HFFc6 (cell line): ENCODE measurements at places on chromosomes 11 and 22. TPM values are rescaled to one million over a fixed set of nuclear protein-coding genes. Genes with fewer than 3 reads are reported as not detected.

GRCh38 chr11:118100691-118101232, 14.0 kb upstream of the SMIM35 start:
- no peak for DNase-seq

DNA sequence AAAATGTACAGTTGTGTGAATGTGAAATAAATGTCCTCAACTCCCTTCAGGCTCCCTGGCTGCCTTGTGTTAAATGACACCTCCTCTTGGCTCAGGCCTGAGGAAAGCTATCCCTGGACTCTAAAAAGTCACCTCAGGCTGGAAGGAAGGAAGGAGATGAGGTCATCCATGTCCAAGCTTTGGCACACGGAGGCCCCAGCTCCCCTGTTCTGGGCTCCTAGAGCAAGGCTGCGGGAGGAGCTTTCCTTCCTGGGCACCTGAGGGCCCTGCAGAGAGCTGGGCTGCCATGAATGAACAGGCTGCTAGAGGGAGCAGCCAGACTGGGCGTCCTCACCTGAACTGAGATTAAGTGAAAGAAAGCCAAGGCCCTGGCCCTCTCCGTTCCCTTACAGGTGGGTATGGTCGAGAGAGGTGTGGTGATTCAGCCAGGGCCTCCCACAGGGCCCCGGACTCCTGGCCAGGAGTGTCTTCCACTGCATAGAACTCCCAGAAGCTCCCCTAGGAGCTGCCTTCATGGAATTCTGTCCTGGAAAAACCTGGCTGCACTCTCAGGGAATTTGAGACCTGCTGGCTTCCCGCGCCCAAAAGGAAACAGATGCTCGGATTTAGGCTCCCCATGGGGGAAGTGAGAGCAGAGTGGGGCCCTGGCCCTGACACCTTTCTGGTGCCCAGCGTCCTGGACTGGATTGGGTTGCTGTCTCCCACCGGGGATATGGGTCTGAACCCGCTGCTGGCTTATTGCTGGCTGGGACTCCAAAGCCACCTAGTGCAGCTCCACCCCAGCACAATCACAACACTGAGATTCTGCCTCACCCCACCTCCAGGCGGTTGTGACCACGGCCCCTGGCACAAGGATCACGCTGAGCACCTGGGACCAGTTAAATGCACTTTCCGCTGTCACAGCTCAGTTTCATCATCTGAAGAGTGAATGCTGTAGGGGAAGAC, 22.2 kb downstream of the MYBPC3 start:
- DNase-seq = peak; percentile 5

DNA sequence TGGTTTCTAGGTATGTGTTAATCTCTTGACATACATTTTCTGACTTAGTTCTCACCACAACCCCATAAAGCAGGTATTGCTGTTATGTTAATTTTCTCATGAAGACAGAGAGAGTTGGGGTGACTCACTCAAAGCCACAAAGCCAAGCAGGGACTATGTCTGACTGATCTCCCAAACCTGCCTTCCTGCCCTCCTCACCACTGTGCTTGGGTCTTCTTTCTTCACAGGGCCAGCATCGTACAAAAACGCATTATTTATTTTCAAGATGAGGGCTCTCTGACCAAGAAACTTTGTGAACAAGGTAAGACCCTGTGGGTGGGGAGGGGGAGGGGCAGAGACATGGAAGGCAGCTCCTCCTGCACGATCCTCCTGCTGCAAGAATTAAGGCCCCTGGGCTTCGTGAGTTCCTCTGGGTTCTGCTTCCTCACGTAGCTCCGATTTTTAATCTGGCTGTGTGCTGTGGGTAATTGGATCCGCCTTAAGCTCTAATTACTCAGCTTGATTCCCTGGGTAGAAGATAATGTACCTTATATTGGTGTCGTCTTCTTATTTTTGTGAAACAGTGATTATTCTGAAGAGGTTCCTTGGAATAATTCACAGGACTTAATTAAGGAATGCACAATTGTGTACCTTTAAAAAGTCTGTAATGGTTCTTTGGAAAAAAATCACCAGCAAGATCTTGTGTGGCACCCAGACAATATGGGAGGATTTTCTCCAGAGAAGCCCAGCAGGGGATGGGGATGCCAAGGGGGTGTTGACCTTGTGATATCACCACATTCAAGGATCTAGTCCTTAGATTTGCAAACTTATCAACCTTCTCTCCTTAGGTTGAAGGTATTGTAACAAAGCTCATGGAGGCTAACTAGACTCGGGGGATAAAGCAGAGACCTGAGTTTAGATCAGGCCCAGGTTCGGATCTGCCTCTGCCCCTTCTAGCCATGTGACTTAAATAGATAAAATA, 112.9 kb downstream of the SPON1 start:
- no peak for DNase-seq

GRCh38 chr22:26494506-26494905, 10.8 kb downstream of the SRRD start:
- DNase-seq = no peak

GRCh38 chr22:49267996-49268395, 559.7 kb downstream of the BRD1 start:
- DNase-seq = no peak

GRCh38 chr11:87966694-87967093, 208.5 kb downstream of the RAB38 start:
- DNase-seq = no peak

GRCh38 chr11:35077709-35078469, 61.1 kb upstream of the CD44 start:
- peak; percentile 80 for DNase-seq

- no peak for DNase-seq
These were observed 25.4 kb downstream of the PATL1 start for GRCh38 chr11:59643390-59643789.

GRCh38 chr11:112624431-112624830, 336.8 kb upstream of the NCAM1 start:
- DNase-seq = no peak

GRCh38 chr11:19345848-19346681, 105.3 kb upstream of the E2F8 start:
- DNase-seq = no peak

DNA sequence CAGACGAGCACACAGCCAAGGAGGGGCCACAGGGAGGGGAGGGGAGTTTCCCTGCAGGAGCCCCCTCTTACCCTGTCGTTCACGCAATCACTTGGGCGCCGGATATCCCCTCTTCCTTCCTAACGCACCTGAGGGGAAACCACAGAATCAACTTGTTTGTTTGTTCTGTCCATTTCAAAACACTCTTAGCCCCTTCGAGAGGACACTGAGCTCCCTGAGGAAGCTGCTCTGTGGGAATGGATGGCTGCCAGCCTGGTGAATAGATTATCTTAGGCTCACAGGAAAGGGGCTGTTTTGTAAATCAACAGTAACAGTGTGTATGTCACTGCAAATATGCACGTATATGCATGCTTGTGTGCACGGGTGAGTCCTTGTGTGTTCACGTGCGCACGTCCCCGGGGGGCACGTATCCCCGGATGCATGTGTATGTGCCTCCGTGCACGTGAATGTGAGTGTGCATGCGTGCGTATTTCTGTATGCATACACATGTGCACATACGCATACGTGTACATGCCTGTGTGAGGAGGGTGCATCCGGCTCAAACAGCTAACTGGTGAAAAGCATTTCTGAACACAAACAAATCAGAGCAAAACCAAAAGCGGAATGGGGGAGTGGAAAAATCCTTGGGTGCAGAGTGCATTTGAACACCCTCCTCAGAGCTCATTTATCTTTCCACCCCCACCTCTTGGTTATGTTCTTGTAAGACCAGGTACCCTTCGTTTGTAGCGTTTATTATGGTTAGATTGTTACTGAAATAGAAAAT, 7.2 kb downstream of the ARSA start:
- no peak for DNase-seq

- DNase-seq = no peak
These were observed 17.2 kb downstream of the BRD1 start for GRCh38 chr22:49810363-49811019.

DNA sequence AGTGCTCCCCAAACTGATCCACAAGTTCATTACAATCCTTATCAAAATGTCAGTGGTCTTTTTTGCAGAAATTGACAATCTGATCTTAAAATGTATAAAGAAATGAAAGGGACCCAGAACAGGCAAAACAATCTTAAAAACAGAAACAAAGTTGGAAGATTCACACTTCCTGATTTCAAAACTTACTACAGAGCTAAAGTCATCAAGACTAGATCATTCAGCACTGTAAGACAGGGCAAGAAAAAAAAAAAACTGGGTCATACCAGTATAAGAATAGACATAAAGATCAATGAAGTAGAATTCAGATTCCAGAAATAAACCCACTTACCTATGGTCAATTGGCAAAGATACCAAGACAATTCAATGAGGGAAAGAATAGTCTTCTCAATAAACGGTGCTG, 4.5 kb upstream of the STK33 start:
- DNase-seq = no peak

DNA sequence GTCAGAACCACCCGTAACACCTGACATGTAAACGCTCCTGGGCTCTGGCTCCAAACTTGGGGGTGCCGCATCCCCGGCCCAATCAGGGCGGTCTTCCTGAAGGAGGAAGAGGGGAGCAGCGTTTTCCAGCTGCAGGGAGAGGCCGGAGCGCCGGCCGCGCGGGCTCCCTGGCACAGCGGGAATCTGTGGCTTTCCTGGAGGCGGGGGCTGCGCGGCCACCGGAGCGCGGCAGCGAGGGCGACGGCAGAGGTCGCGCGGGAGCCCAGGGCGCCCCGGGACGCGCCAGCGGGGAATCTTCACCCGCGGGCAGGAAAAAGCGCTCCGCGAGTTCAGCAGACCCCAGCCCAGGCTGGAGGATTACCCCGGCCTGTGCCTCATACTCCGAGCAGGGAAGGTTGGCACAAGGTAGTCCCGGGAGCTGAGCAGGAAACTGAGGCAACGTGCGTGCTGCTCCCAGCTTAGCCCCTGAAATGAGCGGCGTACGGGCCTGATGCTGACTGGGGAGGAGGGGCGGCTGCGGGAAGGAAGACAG, 600 bp upstream of the ESAM start:
- no peak for DNase-seq

DNA sequence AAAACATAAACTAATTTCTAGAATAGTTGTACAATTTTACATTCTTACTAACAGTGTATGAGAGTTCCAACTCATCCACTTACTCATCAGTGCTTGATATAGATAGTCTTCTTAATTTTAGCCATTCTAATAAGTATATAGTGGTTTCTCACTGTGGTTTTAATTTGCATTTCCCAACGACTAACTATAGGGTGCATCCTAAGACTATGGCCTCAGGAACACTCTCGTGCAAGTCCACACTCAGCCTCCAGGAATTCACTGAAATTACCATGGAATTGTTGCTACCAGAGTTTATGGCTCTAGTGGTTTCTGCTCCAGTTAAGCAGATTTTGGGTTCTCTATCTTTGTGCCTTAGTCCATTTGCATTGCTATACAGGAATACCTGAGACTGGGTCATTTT, 60.1 kb upstream of the GUCY1A2 start:
- no peak for DNase-seq

Gene MIOX
- 0.18 TPM in 1 of 3 replicates, not detected in the others for total RNA-seq

Gene APOA5
- not detected in 3 replicates for total RNA-seq

Gene IGLL1
- not detected in 3 replicates for total RNA-seq

Gene ST14
- not detected in 3 replicates for total RNA-seq

Gene CLP1
- 13.1 to 17.3 TPM (median 13.9 TPM) in 3 replicates for total RNA-seq

Gene OR52E6
- not detected in 3 replicates for total RNA-seq

Gene SLC15A3
- total RNA-seq = 2.5 to 6.6 TPM (median 4.5 TPM) in 3 replicates

Gene SERHL2
- 4.7 to 6.2 TPM (median 6.0 TPM) in 3 replicates for total RNA-seq

Gene RASGRP2
- total RNA-seq = not detected in 3 replicates

Gene ZNF202
- total RNA-seq = 7.1 to 8.8 TPM (median 7.1 TPM) in 3 replicates

Gene BATF2
- total RNA-seq = 0.40 to 0.48 TPM (median 0.43 TPM) in 3 replicates

Gene ZC3H12C
- 2.4 to 5.4 TPM (median 2.5 TPM) in 3 replicates for total RNA-seq
